ENCODE measurements at places on chromosomes 12 and 14.

DNA sequence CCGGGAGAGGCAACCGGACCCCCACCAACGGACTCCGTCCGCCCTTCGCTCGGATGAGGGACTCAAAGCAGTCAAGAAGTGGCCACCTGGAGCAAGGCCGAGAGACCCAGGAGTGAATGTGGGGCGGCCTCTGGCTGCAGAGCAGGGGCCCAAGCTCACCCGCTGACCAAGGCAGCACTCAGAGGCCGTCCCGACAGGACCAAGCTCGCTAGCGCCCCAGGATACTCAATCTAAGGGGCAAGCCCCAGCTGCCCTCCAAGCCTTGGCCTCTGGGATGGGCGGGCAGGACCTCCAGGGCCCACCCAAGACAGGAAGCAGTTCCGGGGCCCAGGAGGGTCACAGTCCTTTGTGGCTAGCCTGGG lies 936 bp downstream of the AKT1 start:
- no peak for DNase-seq

DNA sequence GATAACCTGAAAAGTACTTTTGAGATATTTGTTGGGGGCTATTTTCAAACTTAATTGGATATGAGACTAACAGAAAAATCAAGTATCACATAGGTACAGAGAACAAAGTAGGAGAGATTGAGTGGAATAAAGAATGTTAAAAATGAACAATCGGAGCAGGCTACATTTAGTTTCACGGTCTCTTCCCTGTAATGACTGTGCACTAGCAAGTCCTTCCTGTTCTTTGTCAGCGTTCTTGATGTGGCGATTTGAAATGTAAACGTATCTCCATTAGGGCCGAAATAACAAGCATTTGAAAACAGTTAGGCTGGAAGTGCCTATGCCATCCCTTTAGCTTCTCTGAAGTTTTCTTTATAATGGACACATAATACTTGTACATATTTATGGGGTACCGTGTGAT lies 31.0 kb downstream of the SLC25A29 start:
- no peak for DNase-seq

DNA sequence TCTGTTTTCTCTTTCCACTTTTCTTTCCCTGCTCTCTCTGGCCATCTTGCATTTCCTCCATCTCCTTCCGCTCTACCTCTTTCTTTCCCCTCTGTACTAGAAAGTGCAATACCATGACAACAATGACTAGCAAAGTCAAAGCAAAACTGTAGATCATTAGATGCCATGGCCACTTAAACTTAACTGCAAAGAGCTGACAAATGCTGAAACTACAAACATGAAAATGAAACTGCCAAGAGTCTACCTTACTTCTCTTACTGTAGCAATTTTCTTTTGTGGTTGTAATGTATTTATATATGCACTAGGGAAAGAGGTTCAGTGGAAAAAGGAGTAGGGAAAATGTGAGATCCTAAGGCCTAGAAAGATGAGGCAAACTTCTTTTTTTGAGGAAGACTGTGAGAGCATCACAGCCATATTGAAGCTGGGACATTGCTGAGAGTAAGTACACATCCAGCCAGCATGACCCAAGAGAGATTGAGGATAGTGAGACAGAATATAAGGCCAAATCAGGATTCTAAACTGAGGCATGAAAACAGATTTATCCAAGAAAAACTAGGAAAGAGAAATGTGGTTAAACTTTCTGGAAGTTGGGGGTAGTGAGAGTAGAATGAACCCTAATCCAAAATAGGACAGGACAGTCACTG lies 276.6 kb upstream of the NAV3 start:
- DNase-seq = no peak

DNA sequence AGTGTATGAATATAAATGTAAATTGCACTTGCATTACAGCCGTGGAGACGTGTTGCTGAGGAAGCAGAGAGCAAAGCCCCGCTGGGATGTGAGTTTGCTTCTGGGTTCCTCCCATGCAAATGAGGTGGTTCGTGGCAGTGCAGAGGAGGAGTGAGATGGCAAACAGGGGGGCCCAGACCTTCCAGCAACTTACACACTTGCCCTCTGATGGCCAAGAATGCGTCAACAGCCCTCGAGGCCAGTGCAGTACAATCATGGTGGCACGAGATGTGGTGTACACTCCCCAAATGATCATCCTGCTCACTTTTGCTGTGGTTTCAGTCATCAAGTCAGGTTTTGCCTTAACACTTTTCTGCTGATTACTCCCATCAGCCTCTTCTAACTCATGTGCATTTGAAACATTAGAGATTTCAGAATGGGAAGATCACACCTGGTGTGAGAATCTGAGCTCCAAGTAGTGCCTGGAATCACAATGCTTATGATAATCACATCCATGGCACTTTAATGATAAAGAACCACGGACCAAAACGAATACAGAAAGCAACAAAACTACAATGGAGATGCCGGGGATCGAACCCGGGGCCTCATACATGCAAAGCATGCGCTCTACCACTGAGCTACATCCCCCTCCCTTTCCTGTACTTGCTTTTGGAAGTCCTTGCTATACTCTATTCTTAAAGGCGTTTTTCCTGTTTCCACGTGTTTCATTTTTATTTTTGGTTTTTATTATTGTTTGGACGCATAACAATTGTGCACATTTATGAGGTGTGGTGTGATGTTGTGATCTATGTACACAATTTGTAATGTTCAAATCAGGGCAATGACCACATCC lies 7.0 kb upstream of the UBC start:
- DNase-seq = peak; percentile 86

- DNase-seq = no peak
These were observed 258.7 kb downstream of the FLRT2 start for GRCh38 chr14:85788470-85789233.

GRCh38 chr12:68538726-68539614 lies 71.7 kb upstream of the RAP1B start:
- DNase-seq = peak; percentile 81

DNA sequence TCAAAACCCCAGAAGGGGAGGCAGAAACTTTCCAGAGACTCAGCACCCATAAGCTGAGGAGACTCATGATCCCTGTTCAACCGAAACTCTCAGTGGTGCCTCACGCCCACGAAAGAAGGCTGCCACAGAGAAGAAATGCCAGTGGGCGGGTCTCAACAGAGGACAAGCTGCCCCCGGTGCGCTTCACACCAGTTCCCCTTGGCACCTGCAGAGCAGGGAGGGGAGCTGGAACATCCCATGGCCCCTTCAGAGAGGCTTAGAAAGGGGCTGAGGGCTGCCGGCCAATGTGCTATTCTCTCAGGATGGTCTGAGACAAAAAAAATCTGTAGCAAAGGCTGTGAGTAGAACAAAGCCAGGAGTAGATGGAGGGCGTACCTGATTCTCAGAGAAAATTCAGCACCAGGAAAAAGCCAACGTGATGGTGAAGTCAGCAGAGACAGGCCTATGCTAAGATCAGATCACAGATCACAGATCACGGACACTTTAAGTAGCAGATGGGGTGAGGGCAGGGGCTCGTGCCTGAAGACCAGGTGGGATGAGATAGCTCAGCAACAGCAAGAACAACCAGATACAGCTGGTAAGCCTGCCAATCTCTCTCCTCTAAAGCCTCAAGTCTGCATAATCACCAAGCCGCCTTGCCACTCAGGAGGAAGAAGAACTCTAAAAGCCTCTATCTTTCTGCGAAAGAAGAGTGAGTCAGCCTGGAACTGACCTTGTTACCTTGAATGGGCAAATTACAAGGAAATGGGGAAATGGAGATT lies 206.4 kb upstream of the GRIP1 start:
- DNase-seq = no peak
